ENCODE measurements at places on chromosomes 6 and 20.
A peak's percentile ranks its signal among the peaks of the same experiment; 100 is the strongest.

GRCh38 chr6:40923326-40923725 lies 115.7 kb downstream of the UNC5CL start:
- DNase-seq: no peak

DNA sequence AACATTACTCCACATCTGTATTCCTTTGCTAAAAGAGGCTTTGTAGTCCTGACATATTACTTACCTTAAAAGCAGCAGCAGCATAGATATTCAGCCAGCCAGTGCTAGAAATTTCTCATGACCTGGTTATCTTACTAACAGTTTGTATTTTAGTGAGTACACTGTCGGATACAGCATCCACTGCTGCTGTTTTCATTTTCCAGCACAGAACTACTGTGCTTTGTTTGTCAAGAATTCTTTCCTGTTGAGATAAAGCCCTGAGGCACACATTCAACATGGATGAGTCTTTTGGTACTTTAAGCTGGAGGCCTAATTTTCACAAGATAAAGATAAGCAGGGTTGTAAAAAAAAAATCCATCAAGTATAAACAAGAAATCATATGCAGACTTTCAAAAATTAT lies 311.2 kb upstream of the OPRM1 start:
- no peak for DNase-seq

GRCh38 chr6:19554356-19555225 lies 282.6 kb upstream of the ID4 start:
- no peak for DNase-seq

DNA sequence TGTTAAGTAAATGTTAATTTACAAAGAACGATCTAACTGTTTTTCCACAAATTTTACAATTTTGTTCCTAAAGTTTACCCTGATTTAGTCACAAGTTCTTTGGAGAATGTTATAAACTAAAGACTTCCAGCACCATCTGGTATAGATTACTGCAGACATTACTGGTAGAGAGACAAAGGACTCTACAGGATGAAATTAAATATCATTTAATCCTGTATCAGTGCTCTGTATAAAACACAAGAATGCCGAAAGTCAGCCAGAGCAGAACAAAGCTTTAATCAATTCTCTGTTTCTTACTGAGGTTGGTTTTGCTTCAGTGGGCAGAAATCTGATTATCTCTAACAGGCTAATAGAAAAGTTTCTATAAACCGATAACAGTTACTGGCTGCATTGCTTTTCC lies 763.6 kb downstream of the TENT5A start:
- DNase-seq: no peak

- no peak for DNase-seq
Observed at GRCh38 chr20:41299899-41300298, 17.6 kb downstream of the ZHX3 start.

GRCh38 chr20:57433657-57434389 lies 42.6 kb downstream of the RBM38 start:
- DNase-seq: peak; percentile 50

- no peak for DNase-seq
Observed at GRCh38 chr6:85050149-85050548, 285.8 kb upstream of the TBX18 start.

DNA sequence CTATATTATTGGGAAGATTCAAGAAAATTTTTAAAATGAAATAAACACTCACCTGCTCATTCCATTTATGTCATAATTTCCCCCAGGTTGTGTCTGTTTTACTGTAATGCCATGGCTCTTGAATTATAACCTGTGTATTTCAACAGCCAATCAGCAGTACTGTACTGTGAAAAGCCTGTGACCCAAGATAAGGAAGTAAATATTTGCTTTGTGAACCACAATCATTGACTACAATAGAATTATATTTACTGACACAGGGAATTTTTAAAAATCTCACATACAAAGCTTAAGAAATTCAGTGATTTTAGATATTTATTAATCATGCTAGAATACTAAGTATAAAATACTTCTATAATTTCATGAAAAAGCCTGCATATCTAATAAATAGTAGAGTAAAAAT lies 6.0 kb downstream of the RGS17 start:
- DNase-seq: no peak

GRCh38 chr6:122755901-122756300 lies 23.6 kb upstream of the FABP7 start:
- no peak for DNase-seq

DNA sequence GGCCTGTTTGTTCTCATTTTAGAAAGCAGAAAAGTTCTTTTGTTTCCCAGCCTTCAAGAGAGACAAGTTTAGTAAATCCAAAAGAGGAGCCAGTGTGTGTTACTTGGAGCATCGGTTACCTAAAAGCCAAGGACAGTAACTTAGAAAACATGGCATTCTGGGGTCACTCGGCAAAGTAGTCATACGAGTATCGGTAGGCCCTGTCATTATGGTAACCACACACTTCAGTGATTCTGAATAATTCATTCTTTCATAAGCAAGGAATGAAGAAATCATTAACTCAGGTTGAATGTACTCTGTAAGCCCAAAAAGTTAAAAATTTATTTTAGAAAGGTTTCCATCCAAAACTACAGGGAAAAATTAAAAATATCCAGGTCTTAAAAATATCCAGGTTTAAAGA lies 34.0 kb downstream of the CNKSR3 start:
- no peak for DNase-seq

DNA sequence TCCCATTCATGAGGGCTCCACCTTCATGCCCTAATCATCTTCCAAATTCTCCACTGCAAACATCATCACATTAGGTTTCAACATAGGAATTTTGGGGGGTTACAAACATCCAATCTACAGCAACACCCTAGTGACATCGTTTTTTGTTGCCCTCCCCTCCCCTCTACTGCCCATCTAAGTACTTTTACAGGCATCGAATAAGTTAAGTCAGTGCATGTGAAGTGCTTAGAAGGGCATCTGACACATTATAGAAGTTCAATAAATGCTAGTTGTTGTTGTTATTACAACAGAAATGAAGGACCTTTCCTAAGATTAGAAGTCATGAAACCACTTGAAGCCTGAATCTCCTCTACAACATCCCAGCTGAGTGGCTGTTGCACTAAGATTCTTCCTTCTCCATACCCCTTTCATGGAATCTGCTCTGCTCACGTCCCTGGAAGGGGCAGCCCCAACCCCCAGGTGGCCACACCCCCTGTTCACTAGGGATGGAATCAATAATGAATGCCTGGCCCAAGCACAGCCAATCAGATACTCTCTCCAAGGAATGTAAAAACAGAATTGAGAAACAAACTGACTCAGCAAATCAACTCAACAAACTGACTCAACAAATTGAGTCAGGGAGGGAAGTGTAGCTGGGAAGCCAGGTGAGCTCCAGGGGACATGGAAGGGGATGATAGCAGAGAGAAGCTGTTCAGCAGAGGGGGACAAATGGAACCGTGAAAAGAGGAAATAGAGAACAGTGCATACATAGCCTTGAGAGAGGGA lies 3.9 kb upstream of the LRP11 start:
- DNase-seq: no peak

GRCh38 chr6:134198093-134198492 lies 119.8 kb downstream of the SGK1 start:
- DNase-seq: no peak

GRCh38 chr6:139738801-139739455 lies 364.5 kb upstream of the CITED2 start:
- no peak for DNase-seq

DNA sequence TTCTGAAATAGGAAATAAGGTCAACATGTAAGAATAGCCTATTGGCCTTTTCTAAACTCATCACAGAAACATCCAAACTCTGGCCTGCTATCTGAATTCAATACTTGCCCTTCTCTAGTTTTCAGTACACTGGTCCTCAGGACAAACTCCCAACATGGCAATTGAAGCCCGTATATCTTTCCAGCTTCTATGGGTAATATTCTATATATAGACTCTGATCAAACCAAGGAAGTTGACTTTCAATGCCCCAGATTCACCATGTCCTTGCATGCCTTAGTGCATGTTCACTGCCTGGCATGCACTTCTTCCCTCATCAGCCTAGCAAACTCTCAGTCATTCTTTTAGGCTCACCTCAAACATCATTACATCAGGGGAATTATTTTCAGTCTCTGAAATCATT lies 73.2 kb downstream of the RSPO3 start:
- DNase-seq: no peak

- DNase-seq: no peak
Observed at GRCh38 chr6:142275236-142276006, 26.4 kb upstream of the ADGRG6 start.

- DNase-seq: no peak
Observed at GRCh38 chr6:34938268-34938667, 49.2 kb downstream of the ANKS1A start.

DNA sequence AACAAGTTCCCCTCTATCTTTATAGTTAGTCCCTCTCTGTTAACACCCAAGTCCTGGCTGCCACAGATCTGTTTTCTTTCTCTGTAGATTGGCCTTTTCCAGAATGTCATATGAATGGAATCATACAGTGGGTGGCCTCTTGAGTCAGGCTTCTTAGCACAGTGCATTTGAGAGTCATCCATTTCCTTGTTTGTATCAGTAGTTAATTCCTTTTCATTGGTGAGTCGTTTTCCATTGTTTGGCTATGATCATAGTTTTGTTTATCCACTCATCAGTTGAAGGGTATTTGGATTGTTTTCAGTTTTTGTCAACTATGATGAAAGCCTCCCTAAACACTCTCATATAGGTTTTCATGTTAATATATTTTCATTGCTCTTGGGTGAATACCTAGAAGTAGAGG lies 248.3 kb downstream of the ARID1B start:
- no peak for DNase-seq

DNA sequence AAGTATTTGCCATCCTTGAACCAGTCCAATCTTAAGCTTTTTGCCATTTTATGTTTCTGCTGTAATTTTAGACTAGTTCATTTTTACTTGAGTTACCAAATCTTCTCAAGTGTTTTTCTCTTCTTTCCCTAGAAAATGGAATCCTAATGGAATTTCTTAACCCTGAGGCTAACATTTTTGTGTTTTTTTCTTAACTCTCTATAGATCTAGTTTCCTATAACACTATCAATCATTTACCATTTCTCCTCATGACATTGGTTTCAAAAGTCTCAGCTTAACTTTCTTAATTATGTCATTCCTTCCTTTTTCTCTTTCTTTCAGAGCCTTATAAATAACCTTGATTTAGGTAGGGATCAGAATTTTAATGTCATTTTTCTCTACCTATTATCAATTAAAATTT lies 54.8 kb downstream of the SENP6 start:
- DNase-seq: no peak

DNA sequence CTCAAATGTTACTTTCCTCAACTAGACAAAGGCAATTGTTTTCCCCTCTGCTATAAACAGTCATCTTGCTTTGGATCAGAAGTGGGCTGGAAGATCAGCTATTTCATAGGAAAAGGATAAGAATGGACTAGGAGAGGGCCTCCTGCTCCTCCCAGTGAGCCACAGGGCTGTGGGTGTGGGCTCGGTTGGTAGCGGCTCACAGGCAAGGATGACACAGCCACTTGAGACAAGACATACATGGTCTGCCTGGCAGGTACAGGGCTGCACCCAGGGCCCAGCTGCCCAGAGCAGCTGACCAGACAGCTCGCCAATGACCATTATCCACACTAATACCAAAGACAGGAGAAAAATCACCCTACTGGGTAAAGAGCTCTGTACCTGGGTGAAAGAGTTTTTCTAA lies 9.0 kb upstream of the SLA2 start:
- peak; percentile 22 for DNase-seq
